ENCODE measurements at places on chromosomes 6 and 20.

DNA sequence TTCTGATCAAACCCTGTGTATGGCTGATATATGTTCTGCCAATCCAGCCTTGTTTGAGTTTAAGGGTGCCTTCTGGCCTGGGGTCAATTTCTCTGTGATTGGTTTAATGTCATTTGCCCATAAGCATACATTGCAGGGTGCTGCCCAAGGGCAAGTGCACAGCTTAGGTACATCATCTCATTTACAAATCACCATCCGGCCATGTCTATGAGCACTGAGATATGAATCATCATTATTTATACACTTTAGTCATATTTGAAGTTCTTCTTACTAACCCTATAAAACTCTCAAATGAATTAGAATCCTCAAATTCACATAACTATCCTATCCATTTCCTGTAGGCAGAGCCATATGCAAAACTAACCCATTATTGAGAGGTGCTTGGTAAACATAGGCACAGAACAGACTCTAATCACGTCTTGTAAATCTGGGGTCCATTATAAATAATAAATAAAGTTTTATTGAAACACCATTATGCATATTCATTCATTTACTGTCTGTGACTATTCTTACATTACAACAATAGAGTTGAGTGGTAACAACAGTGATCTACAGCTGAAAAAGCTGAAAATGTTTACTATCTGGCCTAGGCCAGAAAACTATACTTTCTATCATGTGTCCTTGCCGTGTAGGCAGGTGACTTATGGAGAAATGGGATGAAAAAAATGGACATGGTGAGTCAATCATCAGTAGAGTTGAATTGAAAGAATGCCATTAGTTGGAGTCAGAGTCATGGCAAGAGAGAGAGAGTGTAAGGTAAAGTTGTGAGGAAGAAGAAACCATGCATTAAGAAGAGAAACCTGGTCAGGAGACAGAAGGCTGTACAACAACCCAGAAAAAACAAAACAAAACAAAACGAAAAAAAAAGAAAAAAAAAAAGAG, 25.0 kb downstream of the KCNQ5 start:
- DNase-seq = no peak

- DNase-seq = no peak
Measured at GRCh38 chr20:59820204-59821041, 113.0 kb downstream of the SYCP2 start.

DNA sequence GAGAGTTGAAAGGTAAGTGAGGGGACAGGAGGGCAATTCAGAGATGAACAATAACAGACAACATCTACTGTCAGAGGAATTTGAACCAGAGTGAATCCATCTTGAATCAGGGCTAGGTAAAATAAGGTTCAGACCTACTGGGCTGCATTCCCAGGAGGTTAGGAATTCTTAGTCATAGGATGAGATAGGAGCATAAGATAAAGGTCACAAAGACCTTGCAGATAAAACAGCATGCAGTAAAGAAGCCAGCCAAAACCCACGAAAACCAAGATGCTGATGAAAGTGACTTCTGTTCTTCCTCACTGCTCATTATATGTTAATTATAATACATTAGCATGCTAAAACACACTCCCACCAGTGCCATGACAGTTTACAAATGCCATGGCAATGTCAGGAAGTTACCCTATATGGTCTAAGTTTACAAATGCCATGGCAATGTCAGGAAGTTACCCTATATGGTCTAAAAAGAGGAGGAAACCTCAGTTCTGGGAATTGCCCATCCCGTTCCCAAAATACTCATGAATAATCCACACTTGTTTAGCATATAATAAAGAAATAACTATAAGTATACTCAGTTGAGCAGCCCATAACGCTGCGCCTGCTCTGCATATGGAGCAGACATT, 248.5 kb downstream of the HAO1 start:
- no peak for DNase-seq

GRCh38 chr6:113449051-113449450, 408.1 kb upstream of the MARCKS start:
- no peak for DNase-seq

DNA sequence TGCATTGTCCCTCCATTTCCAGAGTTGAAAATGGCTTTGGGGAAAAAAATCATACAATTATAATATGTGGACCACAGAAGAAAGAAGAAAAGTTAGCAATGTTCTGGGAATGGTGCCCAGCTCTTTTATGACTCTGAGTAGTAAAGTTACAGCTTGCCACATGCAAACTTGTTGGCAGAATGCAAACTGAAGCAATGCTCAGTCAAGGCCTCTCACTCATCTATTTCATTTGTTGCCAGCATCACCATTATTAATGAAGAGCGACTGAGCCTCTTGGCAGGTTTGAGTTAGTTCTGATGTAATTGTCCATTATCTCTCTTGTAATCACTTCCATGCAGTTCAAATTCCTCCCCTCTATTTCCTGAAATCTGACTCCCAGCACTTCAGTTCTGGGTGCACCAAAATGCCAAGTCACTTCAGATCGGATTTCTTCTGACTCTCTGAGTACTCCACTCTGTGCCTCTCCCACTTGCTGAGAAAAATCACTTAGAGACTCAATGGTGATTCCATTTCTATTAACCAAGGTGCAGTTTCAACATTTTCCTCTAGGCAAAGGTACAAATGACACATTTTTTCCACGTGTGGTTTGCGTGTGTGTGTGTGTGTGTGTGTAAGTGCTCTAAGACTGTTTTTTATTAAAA, 154.4 kb upstream of the STMND1 start:
- DNase-seq = no peak
